ENCODE measurements at places on chromosomes 7 and 10.

GRCh38 chr7:134446923-134447322, 12.0 kb downstream of the AKR1B1 start:
- DNase-seq = no peak

- no peak for DNase-seq
These were observed 3.7 kb downstream of the GOT1 start for GRCh38 chr10:99426689-99427088.

DNA sequence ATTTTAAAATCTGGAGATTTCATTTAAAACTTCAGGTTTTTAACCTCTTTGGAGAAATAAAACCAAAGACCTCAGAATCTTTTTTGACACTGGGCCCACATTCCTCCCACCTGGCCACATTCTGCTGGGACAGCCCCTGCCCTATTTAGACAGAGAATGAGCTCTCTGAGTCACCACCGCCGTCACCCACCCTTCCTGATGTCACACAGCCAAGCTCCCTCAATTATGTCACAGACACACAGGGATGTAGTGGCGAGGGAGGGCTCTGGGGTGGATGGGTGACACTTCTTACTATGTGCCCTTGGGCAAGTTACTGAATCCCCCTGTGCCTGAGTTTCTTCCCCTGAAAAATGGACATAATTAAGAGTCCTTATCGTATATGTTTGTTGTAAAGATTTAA, 162.6 kb downstream of the RAB11FIP2 start:
- no peak for DNase-seq

- peak; percentile 62 for DNase-seq
These were observed 168.4 kb downstream of the BTAF1 start for GRCh38 chr10:92091965-92092364.

- DNase-seq = no peak
These were observed 319.3 kb upstream of the LRGUK start for GRCh38 chr7:133807624-133808492.

DNA sequence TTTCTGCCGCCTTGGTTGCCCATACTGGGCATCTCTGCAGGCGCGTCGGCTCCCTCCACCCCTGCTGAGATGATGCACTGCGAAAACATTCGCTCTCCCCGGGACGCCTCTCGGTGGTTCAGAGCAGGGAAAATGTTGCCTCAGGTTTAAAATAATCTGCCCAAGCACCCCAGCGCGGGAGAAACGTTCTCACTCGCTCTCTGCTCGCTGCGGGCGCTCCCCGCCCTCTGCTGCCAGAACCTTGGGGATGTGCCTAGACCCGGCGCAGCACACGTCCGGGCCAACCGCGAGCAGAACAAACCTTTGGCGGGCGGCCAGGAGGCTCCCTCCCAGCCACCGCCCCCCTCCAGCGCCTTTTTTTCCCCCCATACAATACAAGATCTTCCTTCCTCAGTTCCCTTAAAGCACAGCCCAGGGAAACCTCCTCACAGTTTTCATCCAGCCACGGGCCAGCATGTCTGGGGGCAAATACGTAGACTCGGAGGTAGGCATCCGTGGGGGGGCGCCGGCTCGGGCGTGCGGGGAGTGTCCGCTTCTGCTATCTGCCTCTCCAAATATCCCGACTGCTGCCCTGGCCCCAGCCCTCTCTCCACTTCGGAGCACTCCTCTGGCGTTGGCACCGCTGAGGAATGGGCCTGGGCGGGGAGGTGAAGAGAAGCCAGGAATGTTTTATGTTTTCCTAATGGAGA, at the start of gene CAV1:
TSS of gene CAV1 (plus strand) at position 428 of the 689 bp plus-strand sequence. CDS start at position 455, 27 bp downstream.
- DNase-seq = peak; percentile 53

DNA sequence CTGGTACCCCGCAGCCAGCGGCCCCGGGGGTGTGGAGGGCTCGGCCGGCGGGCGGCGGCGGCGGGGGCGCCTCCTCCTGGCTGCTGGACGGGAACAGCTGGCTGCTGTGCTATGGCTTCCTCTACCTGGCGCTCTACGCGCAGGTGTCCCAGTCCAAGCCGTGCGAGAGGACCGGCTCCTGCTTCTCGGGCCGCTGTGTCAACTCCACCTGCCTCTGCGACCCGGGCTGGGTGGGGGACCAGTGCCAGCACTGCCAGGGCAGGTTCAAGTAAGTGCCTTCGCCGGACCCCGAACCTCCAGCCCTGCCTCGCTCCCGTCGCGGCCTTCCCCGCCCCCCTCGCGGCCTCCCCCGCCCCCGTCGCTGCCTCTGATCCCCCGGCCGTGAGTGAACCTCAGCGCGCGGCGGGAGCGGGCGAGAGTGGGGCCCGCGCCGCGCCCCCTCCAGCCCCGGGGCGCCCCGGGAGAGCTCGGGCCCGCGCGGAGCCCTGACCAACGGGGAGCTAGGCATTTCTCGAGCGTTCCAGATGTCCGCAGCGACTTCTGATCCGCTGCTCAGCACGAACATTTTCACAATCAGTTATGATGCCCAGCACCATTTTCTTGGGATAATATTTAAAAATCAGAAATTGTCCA, 727 bp downstream of the ATRNL1 start:
- peak; percentile 14 for DNase-seq

GRCh38 chr7:33591490-33591889, 313.8 kb upstream of the BMPER start:
- DNase-seq = no peak

DNA sequence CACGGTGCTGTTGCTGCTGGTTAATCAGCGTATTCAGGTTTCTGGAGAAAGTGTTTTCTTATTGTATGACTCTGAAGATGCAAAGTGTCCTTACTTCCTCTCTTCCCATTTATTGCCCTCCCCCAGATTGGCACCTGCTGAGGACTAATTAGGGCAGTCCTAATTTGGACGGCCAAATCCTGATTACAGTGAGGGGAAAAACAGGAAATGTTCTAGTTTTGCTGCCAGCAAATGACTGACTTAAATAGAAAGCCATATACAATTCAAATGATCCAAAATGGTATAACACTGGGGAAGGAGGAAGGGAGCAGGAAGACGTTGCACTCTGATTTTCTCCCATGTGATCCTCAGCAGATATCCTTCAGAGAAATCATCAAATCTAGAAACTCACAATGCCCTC, 222.4 kb upstream of the LRGUK start:
- no peak for DNase-seq
